RPMI8226 (cell line): ENCODE measurements at places on chromosomes 2 and 18.

- DNase-seq, result no peak
Observed at GRCh38 chr2:149188291-149188690, 142.1 kb upstream of the LYPD6 start.

GRCh38 chr2:165505514-165505913 lies 36.0 kb downstream of the CSRNP3 start:
- DNase-seq, result no peak

GRCh38 chr2:200786826-200787225 lies 24.9 kb upstream of the BZW1 start:
- no peak for DNase-seq

GRCh38 chr18:50644146-50644545 lies 84.3 kb downstream of the MAPK4 start:
- no peak for DNase-seq

DNA sequence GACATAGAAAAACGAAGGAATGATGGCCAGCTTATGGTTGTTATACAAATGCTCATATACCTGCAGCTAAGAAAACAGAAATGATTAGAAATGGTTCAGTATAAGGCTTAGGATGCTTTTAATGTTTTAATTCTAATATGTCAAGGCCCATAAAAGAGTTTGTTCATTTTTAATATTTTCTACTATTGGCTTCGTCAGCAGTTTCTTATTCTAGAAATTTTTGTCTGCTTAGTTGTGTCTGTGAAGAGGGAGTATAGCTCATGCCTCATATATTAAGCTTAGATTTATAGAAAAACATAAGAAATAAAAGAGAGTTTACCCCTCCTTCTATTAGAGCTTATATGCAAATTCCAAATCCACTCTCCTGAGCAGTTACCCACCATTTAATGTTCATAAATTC lies 292.6 kb downstream of the SLC8A1 start:
- no peak for DNase-seq

GRCh38 chr18:56298935-56299334 lies 339.5 kb downstream of the TXNL1 start:
- no peak for DNase-seq

GRCh38 chr2:16507655-16508489 lies 157.8 kb downstream of the CYRIA start:
- peak; percentile 62 for DNase-seq
